ENCODE measurements at places on chromosomes 7 and 10.

GRCh38 chr10:129328546-129328945, 138.5 kb upstream of the MGMT start:
- no peak for DNase-seq

- peak; percentile 74 for DNase-seq
These were observed at the start of gene ELMO1 for GRCh38 chr7:37448636-37449361. Gene ELMO1, minus strand, starts transcription at chr7:37448864. Its CDS starts 106,174 bp downstream, at chr7:37342690.

DNA sequence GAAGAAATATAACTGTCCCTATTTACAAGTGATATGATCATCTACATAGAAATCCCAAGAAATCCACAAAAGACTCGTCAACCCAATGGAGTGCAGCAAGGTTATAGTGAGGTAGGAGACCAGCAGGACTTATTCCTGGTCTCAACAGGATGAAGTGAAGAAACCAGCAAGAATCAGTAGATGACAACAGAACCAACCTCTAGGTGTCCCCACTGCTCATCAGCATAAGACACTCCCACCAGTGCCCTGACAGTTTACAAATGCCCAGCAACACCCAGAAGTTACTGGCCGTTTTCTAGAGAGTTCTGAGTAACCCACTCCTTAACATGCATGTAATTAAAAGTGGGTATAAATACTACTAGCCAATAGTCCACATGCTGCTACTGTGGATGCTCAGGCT, 470.5 kb upstream of the LRRTM3 start:
- no peak for DNase-seq

GRCh38 chr10:45302573-45302972, 12.8 kb downstream of the OR13A1 start:
- DNase-seq, result no peak

GRCh38 chr7:28556025-28556424, 143.7 kb downstream of the CREB5 start:
- DNase-seq, result no peak

GRCh38 chr7:17184805-17185689, 113.4 kb upstream of the AHR start:
- DNase-seq, result no peak

DNA sequence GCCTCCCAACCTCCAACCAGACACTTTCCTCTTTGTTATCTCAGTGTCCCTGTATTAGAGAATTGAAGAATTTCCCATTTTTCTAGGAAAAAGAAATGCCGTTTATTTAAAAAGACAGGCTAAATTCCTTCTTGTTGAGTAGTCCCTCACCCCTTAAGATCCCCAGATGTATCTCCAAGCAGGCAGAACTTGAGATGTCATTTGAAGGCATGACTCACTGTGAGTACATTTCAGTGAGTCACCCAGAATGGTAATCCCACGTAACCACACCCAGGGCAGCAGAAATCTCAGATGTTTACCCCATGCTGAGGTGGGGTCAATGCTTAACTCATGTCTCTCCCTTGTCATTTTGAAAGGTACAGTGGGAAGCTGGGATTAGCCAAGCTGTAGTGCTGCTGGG, 4.4 kb downstream of the ZNF655 start:
- DNase-seq, result peak; percentile 39

- DNase-seq, result no peak
These were observed 63.3 kb downstream of the IMMP2L start for GRCh38 chr7:111499027-111499426.

- DNase-seq, result no peak
These were observed at the start of gene AMPH for GRCh38 chr7:38630720-38631673. Gene AMPH, minus strand, starts transcription at chr7:38631373. Its CDS starts 22 bp downstream, at chr7:38631351.

- DNase-seq, result no peak
These were observed 212.8 kb upstream of the PODXL start for GRCh38 chr7:131769241-131769640.

- no peak for DNase-seq
These were observed 38.5 kb upstream of the LRRC17 start for GRCh38 chr7:102874166-102874829.

DNA sequence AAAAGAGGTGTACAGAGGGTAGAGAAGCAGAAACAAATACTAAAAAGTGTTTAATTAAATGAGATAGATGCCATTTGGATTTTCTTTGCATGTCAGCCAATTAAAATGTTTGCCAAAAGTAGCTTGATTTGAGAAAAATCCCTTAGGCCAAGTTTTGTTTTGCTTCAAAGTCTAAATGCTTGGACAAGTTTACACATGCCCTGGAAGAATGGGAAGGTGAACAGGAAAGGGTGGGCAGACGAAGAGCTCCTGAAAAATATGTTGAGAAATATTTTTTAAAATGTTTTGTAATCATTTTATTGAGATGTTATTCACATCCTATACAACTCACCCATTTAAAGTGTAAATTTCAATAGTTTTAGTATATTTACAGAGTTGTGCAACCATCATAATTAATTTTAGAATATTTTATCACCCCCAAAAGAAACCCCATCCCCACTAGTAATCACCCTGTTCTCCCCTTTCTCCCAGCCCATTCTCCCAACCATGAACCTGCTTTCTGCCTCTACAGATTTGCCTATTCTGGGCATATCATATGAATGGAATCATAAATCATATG, 98.5 kb upstream of the ANK3 start:
- DNase-seq, result no peak

DNA sequence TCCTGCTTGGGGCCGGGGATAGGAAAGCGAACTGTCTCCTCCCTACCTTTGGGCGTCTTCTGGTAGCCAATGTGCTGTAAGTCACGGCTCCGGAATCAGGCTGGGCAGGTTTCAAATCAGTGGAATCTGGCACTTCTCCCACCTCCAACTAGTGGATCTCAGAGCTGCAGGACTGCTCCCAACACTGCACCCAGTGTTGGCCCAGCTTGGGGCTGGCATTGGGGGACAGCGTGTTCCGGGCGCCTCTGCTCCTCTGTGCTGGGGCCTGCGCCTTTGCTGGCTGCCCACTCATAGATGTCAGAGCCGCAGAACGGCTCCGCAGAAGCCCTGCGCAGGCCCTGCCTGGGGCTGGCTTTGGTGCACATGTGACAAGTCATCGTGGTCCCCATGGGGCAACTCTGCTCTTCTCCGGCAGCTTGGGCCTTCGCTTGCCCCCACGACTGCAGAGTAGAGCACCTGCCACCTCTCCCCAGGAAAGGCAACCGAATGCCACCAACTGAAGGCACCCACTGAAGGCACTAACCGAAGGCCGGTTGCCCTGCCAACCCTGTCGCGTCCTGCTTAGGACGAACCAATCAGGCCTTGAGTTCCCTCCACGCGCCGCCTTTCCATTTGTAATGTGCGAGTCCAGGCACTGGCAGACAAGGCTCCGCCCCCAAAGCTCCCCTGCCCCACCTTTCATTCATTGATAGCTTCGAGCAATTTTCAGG, 85.5 kb upstream of the ABI1 start:
- DNase-seq, result no peak

- no peak for DNase-seq
These were observed 42.6 kb downstream of the SHH start for GRCh38 chr7:155769701-155770100.

DNA sequence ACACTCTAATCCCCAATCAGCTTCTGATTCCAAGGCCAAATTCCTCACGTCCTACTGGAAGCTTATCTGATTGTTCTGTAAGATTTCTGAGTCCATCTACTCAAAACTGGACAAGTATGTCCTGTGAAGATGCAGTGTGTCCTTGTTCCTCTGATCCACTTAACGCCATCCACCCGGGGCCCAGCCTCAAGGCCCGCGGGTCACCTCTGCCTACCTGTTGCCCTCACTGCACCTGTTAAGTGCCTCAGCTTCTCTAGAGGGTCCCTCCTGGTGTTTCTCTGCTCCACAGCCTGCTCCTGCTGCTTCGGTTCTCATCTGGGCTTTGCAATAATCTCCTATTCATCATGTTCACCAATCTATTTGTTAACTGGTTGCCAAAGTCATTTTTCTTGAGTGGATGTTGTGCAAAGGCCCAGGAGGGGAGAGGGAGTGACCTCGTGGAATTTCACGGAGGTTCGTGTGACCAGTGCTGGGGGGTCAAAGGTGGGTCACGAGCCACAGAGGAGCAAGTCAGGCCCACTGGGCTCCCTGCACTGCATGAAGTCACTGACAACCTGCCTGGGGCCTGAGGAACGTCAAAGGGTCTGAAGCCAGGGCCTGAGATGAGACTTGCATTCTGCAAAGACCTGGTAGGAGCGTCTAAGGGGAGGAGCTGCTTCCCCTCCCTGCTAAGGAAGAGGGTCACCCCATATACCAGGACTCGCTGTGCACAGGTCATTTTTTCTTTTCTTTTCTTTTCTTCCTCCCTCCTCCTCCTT, 338.1 kb downstream of the WDR37 start:
- DNase-seq, result no peak

DNA sequence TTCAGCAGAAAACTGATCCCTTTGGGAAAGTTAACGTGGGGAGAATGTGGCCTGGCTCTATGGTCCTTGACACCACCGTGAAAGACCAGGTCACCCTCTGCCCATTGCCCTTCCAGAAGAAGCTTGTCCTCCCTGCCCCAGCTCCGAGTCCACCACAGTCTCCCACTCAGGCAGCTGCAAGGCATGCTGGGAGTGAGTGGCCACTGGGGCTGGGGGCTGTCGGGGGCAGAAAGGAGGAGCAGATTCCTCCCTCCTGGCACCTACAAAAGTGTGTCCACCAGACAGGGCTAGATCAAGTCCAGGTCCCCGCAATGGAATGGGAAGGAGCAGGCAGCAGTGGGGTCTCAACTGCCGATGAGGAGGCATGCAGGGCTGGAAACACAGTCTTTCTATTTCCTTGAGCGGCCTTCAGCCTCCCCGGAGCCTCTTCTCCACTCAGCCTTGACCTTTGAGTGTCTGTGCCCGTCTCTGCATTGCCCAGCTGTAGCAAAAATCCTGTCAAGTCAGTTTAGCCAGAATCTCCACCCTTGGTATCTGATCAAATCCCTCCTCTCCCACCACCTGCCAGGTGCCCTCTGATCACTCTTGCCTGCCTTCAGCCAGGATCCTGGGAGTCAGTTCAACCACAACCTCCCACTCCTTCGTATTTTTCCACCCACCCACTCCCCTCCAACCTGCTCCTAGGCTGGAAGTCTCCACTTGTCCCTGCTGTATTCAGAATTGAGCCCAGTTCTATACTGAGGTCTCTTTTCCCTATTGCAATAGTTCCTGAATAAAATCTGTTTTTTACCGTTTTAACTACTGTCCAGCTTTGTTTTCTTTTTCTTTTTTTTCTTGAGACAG, 6.9 kb upstream of the ZNF316 start:
- no peak for DNase-seq

GRCh38 chr7:20449176-20449575, 118.5 kb downstream of the ITGB8 start:
- DNase-seq, result no peak

GRCh38 chr10:123399276-123399839, 245.2 kb downstream of the BUB3 start:
- DNase-seq, result no peak

- no peak for DNase-seq
These were observed 55.7 kb upstream of the SRPK2 start for GRCh38 chr7:105444342-105444987.

- no peak for DNase-seq
These were observed 17.6 kb downstream of the RAMP3 start for GRCh38 chr7:45174966-45175765.

DNA sequence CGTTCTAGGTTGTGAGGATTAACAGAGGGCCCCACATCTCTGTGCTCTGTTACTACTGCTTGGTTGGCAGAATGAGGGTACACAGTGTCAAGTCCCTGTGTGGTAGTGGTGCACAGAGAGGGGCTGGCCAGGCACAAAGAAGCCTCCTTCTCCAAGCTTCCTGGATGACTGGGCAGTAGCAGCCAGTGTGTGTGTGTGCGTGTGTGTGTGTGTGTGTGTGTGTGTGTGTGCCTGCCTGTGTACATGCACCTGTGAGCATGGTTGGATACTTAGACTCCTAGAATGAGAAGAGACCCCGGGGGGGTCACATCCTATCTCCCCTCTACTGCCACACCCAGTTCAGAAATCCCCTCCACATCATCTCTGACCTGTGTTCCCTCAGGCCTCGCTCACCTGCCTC, 146.7 kb upstream of the UNC5B start:
- no peak for DNase-seq

- no peak for DNase-seq
These were observed 939.2 kb upstream of the CELF2 start for GRCh38 chr10:10078446-10078845.

- DNase-seq, result peak; percentile 59
These were observed 31.1 kb downstream of the PCGF5 start for GRCh38 chr10:91251430-91252056.

GRCh38 chr10:4825868-4826791, at the start of gene AKR1E2:
Gene AKR1E2, plus strand, starts transcription at chr10:4826207. Its CDS starts 118 bp downstream, at chr10:4826325.
- DNase-seq, result peak; percentile 69

DNA sequence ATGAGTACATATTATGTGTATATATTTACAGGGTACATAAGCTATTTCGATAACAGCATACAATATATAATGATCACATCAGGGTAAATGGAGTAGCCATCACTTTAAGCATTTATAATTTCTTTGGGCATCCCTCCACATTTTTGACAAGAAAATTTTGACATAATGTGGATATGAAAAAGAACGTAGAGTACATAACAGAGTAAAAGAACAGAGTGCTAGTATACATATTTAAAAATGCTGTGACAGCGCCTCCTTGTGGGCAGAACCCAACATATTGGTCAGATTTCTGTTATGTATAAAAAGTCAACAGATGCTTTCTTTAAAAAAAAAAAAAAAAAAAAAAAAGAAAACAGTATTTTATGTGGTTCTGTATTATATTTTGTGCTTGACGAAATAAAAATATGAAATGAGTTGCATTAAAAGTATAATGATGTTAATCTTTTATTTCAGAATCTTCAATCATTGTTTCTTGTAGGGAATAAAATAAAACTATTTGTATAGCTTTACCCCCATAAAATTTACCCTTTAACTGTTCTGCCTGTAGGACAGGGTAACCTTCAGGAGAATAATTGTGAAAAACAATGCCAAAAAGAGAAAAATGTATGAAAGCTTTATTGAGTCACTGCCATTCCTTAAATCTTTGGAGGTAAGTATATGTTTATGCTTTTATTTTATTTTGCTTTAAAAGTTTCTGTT, 18.3 kb upstream of the HBP1 start:
- DNase-seq, result peak; percentile 69

DNA sequence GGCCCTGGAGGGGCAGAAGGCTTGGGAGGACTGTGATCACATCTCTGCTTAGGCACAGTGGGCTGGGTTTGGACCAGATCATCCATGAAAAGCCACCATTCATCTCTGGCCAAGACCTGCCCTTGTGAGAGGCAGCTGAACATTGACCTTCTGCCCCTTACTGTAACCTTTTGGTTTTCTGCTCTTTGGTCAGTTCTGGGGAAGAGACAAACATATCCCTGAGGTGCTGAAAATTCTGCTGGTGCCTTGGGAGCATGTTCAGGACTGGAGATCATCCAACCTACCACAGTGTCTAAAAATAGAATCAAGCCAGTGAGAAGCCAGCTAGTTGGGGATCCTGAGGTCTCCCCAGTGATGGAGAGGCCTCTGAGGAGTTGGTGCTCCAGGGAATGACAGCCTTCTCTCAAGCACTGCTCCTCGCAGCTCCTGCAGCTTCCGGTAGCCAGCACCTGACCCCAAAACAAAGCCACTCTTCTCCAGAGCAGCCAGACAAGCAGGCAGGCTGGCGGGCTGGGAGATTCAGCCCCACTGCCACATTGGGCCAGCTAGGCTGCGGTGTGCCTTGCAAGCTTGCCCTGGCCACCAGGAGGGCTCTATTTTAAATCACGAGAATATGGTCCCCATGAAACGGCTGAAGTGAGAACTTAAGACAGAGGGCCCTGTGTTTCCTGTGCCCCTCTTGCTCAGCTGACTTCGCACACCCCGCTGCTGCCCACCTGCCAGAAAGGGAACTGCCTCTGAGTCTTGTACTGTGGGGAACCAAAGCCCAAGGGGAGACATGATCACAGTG, 37.8 kb upstream of the UBE2H start:
- no peak for DNase-seq
